H4 (cell line): ENCODE measurements at places on chromosomes 2 and 18. TPM values are rescaled to one million over a fixed set of nuclear protein-coding genes. Genes with fewer than 3 reads are reported as not detected.

The ANKRD30B gene
- 0.08 and 0.33 TPM in 2 replicates for total RNA-seq

The PFN4 gene
- 0.72 and 1.1 TPM in 2 replicates for total RNA-seq

The FEV gene
- not detected in 2 replicates for total RNA-seq

The ZNF396 gene
- total RNA-seq, result 1.3 and 3.1 TPM in 2 replicates

The XIRP2 gene
- not detected in 2 replicates for total RNA-seq

The DNPEP gene
- total RNA-seq, result 79.9 and 87.7 TPM in 2 replicates

The UGT1A4 gene
- total RNA-seq, result 0.04 TPM in 1 of 2 replicates, not detected in the other

The TLX2 gene
- total RNA-seq, result not detected in 2 replicates

The RGPD3 gene
- not detected in 2 replicates for total RNA-seq

The TXNDC2 gene
- total RNA-seq, result 0.29 and 0.55 TPM in 2 replicates

The TACR1 gene
- total RNA-seq, result 0.14 TPM in 1 of 2 replicates, not detected in the other

The ALPG gene
- not detected in 2 replicates for total RNA-seq

The ACVR1C gene
- total RNA-seq, result 0.06 and 0.50 TPM in 2 replicates
